ENCODE measurements at places on chromosomes 6 and 20. TPM values are rescaled to one million over a fixed set of nuclear protein-coding genes. Genes with fewer than 3 reads are reported as not detected.

DNA sequence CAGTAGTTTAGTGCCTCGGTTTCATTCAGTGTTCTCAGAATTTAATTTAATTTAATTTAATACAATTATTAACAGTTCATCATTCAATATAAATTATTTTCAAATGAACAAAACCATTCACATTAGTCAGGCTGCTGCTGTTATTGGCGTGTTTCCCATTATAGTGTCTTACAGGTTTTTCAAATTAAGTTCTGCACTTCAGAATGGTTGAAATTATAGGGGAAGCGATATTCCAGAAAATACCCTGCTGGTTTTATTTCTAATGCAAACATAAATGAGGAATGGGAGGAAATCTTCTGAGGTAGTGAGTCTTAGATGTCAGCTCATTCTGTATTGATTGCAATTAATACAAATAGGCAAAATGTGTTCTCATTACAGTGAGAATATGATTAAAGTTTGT lies 37.6 kb downstream of the OPN5 start:
- no peaks in the 10 kb centered on the region for H3K36me3 ChIP-seq
- no peaks in the 10 kb centered on the region for H3K4me1 ChIP-seq
- no peak for DNase-seq
- H3K27me3 ChIP-seq = no peaks in the 10 kb centered on the region
- no peak overlapping the region for H3K4me3 ChIP-seq

DNA sequence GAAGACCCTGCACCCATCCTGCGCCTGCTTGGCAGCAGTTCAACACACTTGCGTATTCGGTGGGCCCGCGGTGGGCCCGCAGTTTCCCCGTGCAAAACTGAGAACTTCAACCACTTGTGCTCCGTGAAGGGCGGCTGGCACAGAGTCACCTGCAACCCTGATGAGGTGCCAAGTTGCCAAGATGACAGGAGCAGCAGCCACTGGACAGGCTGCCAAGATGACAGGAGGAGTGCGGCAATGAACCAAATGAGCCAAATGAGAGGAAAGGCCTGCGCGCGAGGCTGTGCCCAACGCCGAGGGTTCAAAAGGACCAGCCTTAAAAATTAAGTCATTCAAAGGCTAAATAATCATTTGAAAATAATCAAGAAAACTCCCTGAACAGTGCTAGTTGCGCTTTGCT lies 20.1 kb downstream of the DIDO1 start:
- no peak overlapping the region for H3K27ac ChIP-seq
- H3K4me3 ChIP-seq = no peak overlapping the region
- DNase-seq = no peak
- no peaks in the 10 kb centered on the region for H3K27me3 ChIP-seq
- H3K4me1 ChIP-seq = no peaks in the 10 kb centered on the region

- no peaks in the 10 kb centered on the region for H3K36me3 ChIP-seq
- H3K4me1 ChIP-seq = no peaks in the 10 kb centered on the region
- H3K27ac ChIP-seq = no peak overlapping the region
- DNase-seq = no peak
- H3K27me3 ChIP-seq = no peaks in the 10 kb centered on the region
- no peak overlapping the region for H3K4me3 ChIP-seq
These were observed 593.4 kb downstream of the UTRN start for GRCh38 chr6:144878577-144878976.

- H3K27ac ChIP-seq = no peak overlapping the region
- no peak overlapping the region for H3K4me3 ChIP-seq
- no peaks in the 10 kb centered on the region for H3K27me3 ChIP-seq
- no peak for DNase-seq
- no peaks in the 10 kb centered on the region for H3K4me1 ChIP-seq
These were observed 40.7 kb downstream of the JPH2 start for GRCh38 chr20:44146272-44146671.

GRCh38 chr20:9594284-9594875 lies 80.0 kb downstream of the LAMP5 start:
- H3K4me3 ChIP-seq = no peak overlapping the region
- H3K27ac ChIP-seq = no peak overlapping the region
- no peaks in the 10 kb centered on the region for H3K27me3 ChIP-seq

DNA sequence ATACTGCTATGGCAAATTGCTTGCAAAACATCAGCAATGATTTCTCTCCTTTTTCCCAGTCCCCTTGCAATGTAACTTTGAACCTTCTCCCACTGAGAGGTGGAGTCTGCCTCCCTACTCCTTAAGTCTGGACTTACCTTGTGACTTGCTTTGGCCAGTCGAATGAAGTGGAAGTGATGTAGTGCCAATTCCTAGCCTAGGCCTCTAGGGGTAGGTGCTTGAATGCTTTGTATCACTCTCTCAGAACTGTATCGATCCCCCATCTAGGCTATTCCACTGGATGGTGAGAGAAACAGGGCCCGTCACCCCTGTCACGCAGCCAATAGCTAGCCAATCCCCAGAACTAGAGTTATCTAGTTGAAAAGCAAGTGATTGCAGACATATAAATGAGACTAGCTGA lies 238.6 kb downstream of the BTBD3 start:
- no peaks in the 10 kb centered on the region for H3K27me3 ChIP-seq
- no peaks in the 10 kb centered on the region for H3K4me1 ChIP-seq

DNA sequence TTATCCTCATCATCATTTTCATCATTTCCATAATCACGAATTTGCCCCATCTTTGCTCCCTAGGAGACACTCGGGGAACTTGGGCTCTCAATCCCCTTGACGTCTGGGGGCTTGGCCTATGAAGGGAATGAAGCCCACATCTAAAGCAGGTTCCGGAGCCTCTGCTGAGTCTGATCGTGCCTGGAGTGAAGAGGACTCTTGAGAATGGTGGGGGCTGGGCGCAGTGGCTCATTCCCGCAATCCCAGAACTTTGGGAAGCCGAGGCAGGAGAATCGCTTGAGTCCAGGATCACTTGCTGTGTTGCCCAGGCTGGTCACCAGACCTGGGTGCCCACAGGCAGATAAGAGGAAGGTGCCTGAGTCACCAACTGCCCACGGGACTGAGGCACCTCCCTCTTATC lies 114.5 kb downstream of the SYCP2 start:
- DNase-seq = no peak
- H3K4me1 ChIP-seq = no peaks in the 10 kb centered on the region
- no peaks in the 10 kb centered on the region for H3K27me3 ChIP-seq

- H3K27ac ChIP-seq = no peak overlapping the region
- H3K36me3 ChIP-seq = no peaks in the 10 kb centered on the region
- no peak overlapping the region for H3K4me3 ChIP-seq
- no peaks in the 10 kb centered on the region for H3K4me1 ChIP-seq
- no peak for DNase-seq
These were observed 16.0 kb downstream of the SLC52A3 start for GRCh38 chr20:752291-752690.

DNA sequence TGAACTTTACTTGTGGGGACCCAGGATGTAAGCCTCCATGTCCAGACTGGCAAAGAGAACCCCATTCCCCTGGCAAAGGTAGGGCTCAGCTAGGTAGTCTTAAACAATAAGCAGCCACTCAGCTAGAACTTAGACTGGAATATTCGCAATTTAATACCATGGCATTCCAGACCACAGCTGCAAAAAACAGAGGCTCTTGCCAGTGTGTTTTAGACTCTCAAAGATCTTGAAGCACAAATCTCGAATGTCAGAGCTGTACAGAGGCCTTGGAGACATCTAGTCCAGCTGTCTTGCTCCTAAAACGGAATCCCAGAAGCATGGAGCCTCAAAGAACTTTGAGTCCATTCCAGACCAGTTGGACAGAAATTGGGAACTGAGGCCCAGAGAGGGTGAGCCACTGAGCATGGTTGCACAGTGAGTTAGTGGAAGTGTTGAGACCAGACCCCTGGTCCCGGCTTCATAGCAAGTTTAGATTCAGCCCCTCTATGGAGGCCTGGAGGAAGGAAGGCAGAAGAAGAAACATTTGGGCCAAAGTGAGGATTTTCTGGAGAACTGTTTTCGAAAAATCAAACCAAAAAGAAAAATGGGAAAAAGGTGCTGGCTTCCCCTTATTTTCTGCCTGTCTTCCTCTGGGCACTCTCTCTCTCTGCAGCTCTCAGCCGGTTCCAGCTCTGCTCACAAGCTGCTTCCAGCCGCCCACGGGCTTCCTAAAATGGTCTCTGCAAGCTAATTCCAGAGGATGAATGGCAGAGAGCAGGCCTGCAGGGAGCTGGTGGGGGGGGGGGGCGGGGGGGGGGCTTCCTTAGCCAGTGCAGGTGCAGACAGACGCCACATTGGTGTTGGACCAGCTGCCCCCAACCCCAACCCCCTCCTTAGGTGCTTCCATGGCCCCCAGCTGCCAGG lies 32.4 kb downstream of the AAR2 start:
- H3K36me3 ChIP-seq = no peaks in the 10 kb centered on the region
- DNase-seq = no peak

- H3K4me3 ChIP-seq = no peak overlapping the region
- DNase-seq = no peak
- no peaks in the 10 kb centered on the region for H3K27me3 ChIP-seq
- H3K4me1 ChIP-seq = peaks cover 40% of the 10 kb centered on the region
These were observed 38.3 kb upstream of the ID1 start for GRCh38 chr20:31566658-31567379.

The TDP2 gene
- 39.2 TPM for total RNA-seq

The BPI gene
- not detected for total RNA-seq

The FOXC1 gene
- 15.9 TPM for total RNA-seq
